Liver (tissue), 10 donors: ENCODE measurements at places on chromosomes 12 and 14.

GRCh38 chr14:104112609-104113571 lies 25.5 kb upstream of the KIF26A start:
- no peak for DNase-seq

- DNase-seq: no peak
Observed at GRCh38 chr12:77122236-77122635, 56.9 kb upstream of the E2F7 start.

DNA sequence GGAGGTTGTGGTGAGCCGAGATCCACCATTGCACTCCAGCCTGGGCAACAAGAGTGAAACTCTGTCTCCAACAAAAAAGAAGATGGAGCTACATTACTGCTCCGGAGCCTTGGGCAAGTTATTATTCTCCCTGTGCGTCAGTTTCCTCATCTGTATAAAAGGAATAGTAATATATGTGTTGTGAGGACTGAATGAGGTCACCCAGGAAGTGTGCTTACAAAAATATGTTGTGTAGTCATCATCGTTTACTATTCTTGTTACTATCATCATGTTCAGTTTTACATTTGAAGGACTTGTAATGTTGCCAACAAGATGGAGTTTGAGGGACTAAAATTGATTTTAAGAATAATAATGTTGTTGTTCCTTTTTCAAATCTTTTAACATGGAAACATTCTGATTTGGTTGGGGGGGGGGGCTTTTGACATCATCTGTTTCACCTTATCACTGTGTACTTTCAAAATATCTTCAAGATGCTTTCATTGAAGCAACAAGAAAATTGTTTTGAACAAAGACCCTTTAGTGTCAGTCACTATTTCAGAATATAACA lies 156.8 kb downstream of the PDE3A start:
- DNase-seq: no peak

GRCh38 chr12:107131832-107132616 lies 38.7 kb upstream of the CRY1 start:
- DNase-seq: no peak

- no peak for DNase-seq
Observed at GRCh38 chr14:61244009-61244408, 37.1 kb downstream of the TMEM30B start.

- DNase-seq: no peak
Observed at GRCh38 chr14:53260286-53260685, 107.2 kb upstream of the DDHD1 start.

DNA sequence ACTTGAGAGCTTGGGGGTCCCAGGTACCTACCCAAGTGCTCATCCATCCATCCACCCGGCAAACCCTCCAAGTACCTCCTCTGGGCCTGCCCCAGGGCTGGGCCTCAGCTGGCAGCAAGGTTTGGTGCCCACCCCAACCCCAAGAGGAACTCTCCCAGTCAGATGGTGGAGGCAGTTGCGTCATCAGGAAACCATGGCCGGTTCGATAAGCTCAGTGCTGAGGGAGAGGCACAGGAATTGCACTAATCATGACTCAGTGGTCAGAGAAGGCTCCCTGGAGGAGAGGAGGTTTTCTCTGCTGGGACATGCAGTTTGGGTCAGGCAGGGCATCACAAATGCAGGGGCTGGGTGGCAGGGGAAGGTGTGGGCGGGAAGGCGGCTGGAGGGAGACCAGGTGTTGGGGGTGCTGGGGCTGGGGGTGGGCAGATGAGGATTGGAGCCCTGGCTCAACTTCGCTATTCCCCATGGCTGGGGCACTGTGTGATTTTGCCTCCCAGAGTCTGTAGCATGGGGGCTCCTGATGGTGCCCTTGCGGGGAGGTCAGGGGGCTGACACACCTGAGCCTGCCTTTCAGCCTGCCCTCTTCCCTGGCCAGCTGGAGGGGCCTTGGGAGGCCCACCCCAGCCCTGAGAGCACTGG lies 32.2 kb downstream of the SH2B3 start:
- no peak for DNase-seq

- no peak for DNase-seq
Observed at GRCh38 chr14:45400950-45401640, 148.1 kb upstream of the MIS18BP1 start.

GRCh38 chr12:106304797-106305196 lies 2.3 kb downstream of the TCP11L2 start:
- no peak for DNase-seq

DNA sequence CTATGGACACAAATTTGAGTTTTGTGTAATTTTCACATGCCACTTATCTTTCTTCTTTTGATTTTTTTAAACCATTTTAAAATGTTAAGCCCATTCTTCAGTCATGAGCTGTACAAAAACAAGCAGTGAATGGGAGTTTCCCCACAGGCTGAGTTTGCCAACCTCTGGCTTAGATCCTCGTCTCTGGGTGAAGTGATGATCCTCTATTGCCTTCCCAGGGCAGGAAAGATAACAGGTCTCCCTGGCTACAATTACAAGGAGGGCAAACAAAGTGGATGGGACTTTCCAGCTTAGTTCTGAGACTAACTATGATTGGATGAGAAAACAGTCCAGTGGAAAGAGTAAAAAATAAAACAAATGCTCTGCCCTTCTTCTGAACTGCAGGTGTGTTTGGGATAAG lies 203.7 kb downstream of the SPTSSA start:
- DNase-seq: no peak

GRCh38 chr12:94553130-94553519 lies 93.5 kb upstream of the CEP83 start:
- no peak for DNase-seq

DNA sequence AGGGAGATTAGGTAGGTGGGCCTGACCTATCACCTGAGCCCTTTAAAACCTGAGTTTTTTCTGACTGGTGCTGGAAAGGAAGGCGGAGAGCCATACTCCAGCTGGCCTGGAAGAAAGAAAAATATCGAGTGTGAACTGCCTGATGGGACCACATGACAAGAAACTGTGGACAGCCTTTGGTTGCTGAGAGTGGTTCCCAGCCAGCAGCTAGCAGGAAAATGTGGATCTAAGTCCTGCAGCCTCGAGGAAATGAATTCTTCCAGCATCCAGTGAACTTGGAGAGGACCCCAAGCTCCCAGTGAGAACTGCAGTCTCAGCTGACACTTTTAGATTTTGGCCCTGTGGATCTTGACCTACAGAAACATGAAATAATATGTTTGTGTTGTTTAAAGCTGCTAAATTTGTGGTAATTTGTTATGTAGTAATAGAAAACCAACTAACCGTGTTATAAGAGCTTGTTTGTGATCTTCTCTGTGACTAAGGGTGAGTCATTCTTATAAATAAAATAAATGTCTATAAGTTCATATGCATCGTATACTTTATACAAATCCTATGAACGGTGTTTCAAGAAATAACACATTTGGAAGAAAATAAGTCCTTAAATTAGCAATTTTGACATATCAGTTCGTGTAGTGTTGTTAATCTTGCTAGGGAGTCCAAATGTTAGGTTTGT lies 359.6 kb downstream of the BMP4 start:
- DNase-seq: no peak

- no peak for DNase-seq
Observed at GRCh38 chr12:57616383-57617101, 5.3 kb downstream of the ARHGEF25 start.

DNA sequence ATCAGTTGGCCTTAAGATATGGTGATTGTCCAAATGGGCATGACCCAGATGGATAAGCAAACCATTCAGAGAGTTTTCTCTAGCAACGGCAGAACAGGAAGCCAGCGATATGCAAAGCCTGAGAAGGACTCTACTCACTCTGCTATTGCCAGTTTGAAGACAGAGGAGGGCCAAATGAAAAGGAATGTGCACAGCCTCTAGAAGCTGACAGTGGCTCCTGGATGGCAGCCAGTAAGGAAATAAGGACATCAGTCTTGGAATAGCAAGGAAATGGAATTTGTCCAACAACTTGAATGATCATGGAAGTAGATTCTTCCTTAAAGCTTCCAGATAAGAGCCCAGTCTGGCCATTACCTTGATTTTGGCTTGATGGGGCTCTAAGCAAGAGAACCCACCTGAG lies 60.0 kb downstream of the TMTC2 start:
- DNase-seq: no peak

DNA sequence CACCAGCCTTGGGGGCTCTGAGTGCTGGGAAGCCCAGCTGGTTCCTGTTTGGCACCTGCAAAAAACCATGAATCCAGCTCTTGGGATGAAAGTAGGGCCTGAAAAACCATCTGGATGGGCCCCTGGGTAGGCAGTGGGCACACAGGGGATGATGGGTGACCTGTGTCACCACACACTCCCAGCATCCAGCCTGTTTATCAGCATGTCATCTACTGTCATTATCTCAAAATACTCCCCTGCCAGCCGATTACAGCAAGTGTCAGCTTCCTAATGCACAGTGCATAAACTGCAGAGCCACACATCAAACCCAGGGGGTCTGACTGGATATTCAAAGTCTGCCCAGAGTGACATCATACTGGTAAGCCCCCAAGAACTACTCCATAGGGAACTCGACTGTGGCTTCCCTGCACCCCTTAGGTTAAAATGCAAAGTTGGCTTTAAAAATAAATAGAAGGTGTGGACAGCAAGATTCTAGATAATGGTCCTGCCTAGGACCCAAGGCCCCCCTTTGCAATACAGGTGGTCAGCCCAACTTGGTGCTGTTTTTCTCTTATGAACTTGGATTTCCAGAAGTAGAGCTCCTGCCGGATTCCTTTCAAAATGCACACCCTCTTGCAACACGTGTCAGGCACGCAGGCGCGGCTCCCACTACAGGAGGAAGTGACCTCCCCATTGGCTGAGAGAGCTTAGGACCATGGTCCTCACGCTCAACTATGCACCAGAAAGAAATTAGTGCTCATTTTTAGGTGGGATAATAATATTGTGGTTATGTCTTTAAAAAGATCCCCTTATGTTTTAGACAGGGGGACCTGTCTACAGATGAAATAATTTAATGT lies 94.1 kb downstream of the GCH1 start:
- DNase-seq: no peak

GRCh38 chr12:89325495-89325894 lies 26.8 kb downstream of the DUSP6 start:
- no peak for DNase-seq

GRCh38 chr14:87351007-87351406 lies 642.0 kb downstream of the GALC start:
- DNase-seq: no peak

- no peak for DNase-seq
Observed at GRCh38 chr12:8564656-8565055, 24.0 kb upstream of the CLEC4E start.

GRCh38 chr14:69535230-69535848 lies 39.3 kb downstream of the CCDC177 start:
- no peak for DNase-seq
